Fibroblast of skin of right quadriceps (primary cell): ENCODE measurements at places on chromosomes 5 and 9.

DNA sequence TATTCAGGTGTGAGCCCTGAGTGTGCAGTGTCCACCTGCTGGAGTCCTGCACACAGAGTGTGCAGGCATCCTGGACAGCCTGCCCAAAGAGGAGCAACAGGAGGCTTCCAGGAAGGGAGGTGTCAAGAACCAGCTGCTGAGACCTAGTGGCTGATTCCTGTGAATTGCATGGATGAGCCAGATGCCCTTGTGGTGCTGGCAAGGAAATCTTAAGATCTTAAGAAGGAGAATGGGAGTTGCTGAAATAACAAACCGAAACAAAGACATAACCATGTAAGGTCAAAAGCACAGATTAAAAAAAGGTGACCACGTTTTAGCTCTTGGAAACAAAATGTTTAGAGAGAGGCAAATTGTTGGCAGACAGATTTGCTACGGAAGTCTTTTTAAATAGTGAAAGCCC, 29.3 kb upstream of the RPS23 start:
- no peak for DNase-seq

GRCh38 chr5:31328040-31328733, 134.7 kb downstream of the CDH6 start:
- DNase-seq: no peak

GRCh38 chr5:176167800-176168199, 70.4 kb upstream of the SIMC1 start:
- DNase-seq: no peak

DNA sequence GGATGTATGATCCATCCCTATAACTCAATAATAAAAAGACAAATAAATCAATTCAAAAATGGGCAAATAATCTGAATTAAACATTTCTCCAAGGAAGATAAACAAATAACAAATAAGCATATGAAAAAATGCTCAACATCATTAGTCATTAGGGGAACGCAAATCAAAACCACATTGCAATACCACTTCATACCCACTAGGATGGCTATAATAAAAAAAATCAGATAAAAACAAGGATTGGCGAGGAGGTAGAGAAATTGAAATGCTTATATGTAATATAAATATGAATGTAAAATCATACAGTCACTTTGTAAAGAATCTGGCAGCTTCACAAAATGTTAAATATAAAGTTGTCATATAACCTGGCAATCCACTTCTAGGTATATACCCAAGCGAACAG, 52.3 kb upstream of the TBCA start:
- no peak for DNase-seq

DNA sequence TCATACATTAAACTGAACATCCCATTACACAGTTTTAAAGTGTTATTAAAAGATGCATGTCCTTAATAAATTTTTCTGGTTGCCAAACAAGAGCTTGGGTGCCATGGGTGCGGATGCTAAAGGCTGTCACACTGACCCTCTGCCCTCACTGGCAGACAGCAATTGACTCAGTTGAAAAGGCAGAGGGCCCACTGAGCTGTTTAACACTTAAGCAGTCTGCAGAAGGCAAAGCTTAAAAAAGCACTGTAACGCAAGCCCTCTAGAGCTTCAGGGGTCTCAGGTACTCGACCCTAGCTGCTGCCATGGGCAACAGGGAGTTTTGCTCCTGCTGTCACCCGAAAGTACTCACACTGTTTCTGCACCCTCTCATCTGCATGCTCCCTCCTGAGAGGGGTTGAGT, 726.4 kb upstream of the TYRP1 start:
- DNase-seq: no peak
